Left cardiac atrium (tissue), 4 donors: ENCODE measurements at places on chromosomes 5 and 9. TPM values are rescaled to one million over a fixed set of nuclear protein-coding genes. Genes with fewer than 3 reads are reported as not detected.

GRCh38 chr5:135032999-135033861 is 798 bp downstream of the PITX1 start:
- no peak for DNase-seq

DNA sequence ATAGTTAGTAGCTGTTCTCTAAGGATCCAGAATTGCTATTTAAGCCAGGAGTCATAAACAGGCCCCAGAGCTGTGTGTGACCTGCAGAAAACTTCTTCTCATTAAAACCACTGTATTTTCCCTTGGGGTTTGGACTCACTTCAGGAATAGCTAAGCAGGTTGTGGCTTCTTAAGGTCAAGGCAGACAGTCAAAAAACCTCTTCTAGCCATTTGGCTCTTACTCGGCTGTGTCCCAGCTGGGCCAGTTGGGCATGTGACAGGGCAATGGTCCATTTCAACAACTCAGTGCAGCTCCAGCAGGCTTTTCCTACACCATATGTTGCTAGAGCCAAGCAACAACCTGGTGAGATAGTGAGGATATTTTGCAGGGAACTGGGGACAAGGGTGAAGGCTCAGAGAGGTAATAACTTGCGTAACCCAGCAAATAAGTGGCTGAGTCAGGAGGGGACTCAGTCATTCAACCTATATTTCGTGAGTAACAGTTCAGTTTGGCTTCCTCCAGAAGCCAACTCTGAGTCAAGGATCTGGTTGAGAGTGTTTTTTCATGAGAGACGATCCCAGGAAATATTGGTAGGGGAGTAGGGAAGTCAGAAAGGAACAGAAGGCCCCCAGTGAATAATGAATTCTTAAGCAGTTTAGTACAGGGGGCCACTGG is 115.4 kb upstream of the PPP2R2B start:
- no peak for DNase-seq

- DNase-seq: no peak
Measured at GRCh38 chr5:103834216-103834615, 271.6 kb upstream of the NUDT12 start.

DNA sequence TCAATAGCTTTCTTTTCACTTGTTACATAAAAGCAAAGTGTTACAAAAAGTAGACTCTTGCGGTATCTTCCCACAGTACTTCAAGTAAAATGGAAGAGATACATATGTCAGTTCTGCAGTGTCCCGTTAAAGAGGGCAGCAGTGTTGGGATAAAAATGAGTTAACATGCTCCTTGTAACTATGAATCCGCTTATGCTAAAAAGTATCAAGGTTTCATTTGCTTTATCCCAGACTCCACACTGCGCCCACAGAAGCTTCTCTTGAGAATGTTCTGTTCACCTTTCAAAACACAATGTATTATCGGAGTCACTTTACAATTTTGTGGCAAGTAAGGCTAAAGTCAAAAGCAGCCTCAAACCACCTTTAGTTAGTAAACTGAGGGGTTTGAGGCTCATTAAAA is 790 bp downstream of the PTAR1 start:
- no peak for DNase-seq

DNA sequence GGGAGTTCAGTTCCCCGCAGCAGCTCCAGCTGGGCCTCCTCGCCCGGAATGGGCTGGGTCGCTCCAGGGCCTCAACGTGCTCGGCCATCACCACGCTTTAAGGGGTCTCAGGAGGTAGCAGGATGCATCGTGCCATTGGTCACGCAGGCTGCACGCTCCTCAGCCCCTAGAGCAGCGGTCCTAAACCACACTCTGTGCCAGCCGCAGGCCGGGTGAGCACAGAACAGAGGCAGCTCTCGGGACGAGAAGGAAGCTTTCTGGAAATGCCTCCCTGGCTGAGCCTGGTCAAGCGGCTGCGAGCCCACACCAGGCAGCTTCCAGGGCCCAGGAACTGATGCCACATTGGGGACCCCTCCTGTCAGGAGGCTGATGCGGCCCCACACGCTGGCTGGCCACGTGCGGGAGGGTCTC is 39.3 kb upstream of the LPCAT1 start:
- no peak for DNase-seq

DNA sequence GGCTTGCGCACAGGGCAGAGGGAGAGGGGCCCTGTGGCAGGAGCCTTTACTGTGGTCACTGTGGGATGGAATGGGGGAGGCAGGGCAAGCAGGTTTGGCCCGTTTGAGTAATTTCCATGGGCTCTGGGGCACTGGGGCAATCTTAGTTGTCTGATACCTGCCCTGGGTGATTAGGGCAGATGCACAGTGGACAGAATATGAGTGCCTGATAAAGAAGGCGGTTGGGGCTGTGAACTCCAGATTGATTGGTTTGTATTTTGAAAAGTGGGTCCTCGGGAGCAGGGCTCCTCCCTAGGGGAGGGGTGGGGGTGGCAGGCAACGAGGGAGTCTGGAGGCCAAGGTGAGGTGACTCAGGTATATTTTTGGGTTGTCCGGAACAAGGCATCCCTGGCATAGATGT is 247.5 kb downstream of the NSG2 start:
- no peak for DNase-seq

- no peak for DNase-seq
Measured at GRCh38 chr5:52808316-52808901, 20.7 kb downstream of the ITGA1 start.

- no peak for DNase-seq
Measured at GRCh38 chr9:71981944-71982343, 70.5 kb downstream of the C9orf85 start.

DNA sequence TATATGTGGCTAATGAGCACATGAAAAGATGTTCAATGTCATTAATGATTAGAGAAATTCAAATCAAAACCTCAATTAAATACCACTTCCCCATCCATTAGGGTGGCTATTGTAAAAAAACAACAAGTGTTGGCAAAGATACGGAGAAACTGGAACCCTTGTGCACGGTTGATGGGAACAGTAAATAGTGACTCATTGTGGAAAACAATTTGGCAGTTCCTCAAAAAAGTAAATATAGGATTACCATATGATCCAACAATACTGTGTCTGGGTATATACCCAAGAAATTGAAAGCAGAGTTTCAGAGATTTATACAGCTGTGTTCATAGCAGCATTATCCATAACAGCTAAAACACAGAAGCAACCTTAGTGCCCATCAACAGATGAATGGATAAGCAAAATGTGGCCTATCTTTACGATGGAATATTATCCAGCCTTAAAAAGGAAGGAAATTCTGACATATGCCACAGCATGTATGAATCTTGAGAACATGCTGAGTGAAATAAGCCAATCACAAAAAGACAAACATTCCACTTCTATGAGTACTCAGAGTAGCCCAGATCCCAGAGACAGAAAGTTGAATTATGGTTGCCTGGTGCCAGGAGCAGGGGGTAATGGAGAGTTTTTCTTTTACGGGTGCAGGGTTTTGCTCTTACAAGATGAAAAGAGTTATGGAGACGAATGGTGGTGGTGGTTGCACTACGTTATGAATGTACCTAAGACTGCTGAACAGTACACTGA is 41.4 kb upstream of the LRRC14B start:
- DNase-seq: no peak

DNA sequence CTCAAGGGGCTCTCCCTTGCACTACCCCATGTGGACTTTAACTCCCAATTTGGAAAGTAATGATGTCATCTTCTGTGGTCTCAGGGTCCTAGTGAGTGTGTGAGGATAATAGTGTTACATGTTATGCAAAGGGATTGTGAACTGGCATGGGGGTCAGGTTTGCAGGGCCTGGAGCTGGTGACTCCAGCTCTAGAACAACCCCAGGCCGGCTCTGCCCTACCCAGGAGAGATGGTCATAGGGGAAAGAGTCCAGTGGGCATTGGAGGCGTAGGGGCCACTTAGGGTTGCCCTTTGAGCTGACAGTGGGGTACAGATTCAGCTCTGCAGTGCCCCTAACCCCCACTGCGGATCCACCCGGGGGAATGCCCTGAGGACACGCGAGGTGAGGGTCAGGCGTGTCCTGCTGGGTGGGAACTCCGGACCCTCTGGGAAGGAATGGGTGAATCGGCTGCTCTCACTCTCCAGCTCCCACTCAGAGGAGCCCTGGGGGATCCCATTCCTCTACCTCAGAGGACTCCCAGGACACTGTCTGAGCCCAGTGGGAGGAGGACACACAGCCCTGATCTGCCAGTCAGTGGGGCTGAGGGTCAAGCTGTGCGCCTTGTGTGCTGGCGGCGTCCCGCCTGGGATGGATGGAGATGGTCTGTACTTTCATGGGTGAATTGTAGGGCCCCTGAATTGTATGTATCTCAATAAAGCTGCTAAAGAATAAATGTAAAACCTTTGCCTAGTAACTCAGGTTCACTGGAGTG is 2.5 kb upstream of the NKD2 start:
- DNase-seq: peak; percentile 20

DNA sequence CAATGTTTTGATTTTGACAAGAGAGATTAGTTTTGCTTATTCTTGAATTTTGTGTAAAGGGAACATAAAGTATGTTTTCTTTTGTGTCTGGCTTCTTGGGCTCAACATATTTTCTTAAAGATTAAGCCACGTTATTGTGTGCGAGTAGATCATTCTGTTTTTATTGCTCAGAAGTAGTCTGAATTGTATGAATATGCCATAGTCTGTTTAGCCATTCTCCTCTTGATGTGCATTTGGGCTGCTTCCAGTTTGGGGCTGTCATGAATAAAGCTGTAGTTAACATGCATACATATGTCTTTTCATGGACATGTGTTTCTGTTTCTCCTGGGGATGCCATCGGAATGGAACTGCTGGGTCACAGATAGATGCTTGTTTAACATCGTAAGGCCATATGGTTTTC is 198.9 kb downstream of the FANCC start:
- DNase-seq: no peak

DNA sequence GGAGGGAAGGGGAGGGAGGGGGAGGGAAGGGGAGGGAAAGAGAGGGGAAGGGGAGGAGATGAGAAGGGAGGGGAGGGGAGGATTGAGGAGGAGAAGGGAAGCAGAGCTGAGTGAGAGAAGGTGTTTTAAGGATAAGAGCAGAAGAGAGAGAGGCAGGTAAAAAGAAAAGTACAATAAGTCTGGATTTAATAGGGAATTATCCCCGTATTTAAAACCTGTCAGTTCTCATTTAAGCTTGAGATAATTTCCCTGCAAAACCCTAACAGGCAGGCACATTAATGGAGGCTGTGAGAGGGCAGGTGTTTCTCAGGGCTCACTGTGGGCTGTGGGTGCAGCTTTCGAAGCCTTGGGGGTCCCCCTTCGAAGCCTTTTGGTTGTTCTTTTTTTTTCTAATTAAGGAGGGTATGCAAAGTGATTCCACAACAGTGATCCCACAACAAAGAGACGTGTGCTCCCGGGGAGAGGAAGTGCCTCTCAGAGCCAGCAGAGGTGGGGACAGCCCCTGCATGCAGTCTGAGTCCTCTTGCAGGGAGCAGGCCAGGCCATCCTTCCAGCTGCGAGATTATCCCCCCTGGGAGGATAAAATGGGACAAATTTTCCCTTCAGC is 317.9 kb upstream of the IRX1 start:
- no peak for DNase-seq

GRCh38 chr5:150989695-150990094 is 30.7 kb upstream of the GPX3 start:
- DNase-seq: no peak

The NKD2 gene
- total RNA-seq: 4.4 TPM

The IRX1 gene
- not detected for total RNA-seq

The PCDHB5 gene
- total RNA-seq: 3.1 TPM

The GPR151 gene
- total RNA-seq: not detected

The FABP6 gene
- not detected for total RNA-seq
